Cardiac septum (tissue), 1 donor: ENCODE measurements at places on chromosomes 11 and 22. TPM values are rescaled to one million over a fixed set of nuclear protein-coding genes. Genes with fewer than 3 reads are reported as not detected.
A peak's percentile ranks its signal among the peaks of the same experiment; 100 is the strongest.

The MYRF gene
- 0.27 TPM for total RNA-seq

DNA sequence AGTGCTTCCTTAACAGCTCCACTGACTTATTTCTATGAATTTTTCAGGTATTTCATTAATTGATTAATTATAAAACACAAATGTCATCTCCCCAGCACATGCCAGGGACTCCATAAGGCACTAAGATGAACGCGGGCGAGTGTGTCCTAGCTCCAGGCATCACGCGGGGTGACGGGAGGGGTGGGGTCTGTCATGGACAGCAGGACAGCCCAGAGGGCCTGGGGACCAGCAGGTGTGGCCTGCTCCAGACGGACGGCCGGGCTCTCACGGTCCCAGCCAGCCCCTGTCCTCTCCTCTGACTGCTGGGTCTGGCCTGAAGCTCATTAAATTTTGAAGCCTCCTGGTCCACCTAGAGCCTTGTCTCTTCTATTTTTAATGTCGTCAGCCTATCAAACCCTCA, 531.1 kb downstream of the BRD1 start:
- DNase-seq, result peak; percentile 50

DNA sequence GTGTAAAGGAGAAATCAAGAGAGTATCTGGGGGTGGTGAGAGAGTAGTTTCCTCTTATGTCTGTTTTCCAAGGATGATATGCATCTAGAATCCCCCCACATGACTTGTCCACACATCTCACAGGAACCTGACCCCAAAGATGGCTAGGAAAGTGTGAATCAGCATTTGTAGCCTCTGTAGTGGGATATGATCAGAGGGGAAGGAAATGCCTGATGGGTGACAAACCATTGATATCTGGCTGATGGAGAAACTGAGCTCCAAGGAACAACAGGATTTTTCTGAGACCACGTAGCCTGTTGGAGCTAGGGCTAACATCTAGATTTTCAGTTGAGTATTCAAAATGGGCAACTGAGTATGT, 369.4 kb downstream of the DDX10 start:
- DNase-seq, result no peak

- no peak for DNase-seq
Observed at GRCh38 chr22:25697181-25697664, 44.8 kb upstream of the MYO18B start.

DNA sequence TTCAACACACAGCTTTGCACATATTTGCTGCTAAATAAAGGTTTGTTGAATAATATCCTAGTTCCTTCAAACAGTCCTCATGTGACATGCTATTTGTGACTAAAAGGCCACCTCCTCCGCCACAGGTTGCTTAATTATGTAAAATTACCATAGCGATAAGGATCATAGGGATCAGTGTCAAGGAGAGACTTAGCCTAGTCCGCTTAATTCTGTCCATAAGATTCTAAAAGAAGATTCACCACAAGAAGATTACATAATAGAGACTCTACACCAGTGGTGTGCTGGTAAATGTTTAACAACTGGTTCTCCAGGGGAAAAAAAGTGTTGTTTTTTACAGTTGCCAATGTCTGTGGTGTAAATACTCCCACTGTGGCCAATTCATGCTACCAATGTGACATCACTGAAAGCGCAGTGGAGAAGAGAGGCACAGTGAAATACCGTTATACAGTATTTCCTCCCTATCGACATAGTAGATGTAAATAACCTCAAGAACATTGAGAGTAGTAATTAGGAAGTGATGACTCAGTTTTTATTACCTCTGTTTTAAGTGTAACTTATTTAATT, 4.2 kb upstream of the CHRDL2 start:
- no peak for DNase-seq

The MUC15 gene
- total RNA-seq, result not detected

DNA sequence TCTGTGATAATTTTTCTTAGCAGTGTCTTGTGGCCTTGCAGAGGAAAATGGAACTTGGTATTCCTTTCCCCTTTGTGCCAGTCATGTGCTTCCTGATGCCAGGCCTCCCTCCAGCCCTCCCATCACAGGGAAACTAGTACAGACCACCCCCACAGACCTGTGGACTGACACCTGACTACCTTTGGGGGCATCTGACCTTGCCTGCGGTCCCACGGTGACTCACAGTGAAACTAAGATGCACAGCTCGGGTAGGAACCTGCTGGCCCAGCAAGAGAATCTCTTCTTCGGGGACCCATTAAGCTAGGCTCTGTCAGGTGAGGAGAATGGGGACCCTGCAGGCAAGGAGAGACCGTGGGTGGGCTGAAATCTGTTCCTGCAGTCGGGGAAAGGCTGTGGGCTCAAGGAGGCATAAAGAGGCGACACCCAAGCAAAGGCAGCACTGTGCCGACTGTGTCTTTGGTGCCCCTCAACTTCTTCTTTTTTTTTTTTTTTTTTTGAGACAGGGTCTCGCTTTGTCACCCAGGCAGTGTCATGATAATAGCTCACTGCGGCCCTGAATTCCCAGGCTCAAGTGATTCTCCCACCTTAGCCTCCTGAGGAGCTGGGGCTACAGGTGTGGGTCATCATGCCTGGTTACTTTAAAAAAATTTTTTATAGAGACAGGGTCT, 20.8 kb upstream of the PEX26 start:
- no peak for DNase-seq

- DNase-seq, result no peak
Observed at GRCh38 chr22:32576553-32577253, 102.1 kb downstream of the FBXO7 start.

DNA sequence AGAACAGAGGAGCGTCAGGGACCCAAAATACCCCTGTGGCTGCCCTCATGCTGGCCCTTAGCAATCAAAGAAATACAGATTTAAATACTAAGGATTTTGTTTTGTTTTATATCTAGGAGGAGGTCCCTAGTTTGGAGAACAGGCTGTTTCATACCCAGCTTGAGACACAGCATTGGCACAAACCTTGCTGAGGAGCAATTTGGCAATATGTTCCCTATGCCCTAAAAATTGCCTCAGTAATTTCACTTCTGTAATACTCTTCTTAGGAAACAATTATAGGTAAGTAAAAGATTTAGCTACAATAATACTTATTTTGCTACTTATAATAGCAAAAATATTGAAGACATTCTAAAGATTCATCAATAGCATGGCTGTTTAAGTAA, 37.0 kb downstream of the TSKU start:
- DNase-seq, result peak; percentile 26

The OR52H1 gene
- not detected for total RNA-seq

The NCAM1 gene
- 472 TPM for total RNA-seq

The MUC2 gene
- 0.03 TPM for total RNA-seq

The MS4A7 gene
- total RNA-seq, result 8.2 TPM

GRCh38 chr11:72588421-72589410, 85.5 kb downstream of the PDE2A start:
- DNase-seq, result no peak

The IRAG1 gene
- 6.4 TPM for total RNA-seq

GRCh38 chr11:18706330-18707243, 8.0 kb downstream of the TMEM86A start:
- DNase-seq, result peak; percentile 74

DNA sequence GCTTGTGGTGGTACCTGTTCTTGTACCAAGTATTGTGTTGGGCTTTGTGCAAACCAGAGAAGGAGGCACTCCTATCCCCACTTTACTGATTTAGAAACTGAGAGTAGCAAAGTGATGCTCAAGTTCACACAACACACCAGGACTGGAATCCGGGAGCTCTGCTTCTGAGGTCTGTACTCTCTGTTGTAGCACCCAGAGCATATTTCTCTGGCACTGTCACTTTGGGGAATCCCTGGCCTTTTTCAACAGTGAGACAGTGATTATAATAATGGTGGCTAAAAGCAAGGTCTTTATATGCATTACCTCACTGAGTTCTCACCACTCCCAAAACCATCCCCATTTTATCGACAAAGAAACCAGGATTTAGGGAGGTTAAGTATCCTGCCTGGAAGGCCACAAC, 362.4 kb downstream of the TENM4 start:
- DNase-seq, result no peak

DNA sequence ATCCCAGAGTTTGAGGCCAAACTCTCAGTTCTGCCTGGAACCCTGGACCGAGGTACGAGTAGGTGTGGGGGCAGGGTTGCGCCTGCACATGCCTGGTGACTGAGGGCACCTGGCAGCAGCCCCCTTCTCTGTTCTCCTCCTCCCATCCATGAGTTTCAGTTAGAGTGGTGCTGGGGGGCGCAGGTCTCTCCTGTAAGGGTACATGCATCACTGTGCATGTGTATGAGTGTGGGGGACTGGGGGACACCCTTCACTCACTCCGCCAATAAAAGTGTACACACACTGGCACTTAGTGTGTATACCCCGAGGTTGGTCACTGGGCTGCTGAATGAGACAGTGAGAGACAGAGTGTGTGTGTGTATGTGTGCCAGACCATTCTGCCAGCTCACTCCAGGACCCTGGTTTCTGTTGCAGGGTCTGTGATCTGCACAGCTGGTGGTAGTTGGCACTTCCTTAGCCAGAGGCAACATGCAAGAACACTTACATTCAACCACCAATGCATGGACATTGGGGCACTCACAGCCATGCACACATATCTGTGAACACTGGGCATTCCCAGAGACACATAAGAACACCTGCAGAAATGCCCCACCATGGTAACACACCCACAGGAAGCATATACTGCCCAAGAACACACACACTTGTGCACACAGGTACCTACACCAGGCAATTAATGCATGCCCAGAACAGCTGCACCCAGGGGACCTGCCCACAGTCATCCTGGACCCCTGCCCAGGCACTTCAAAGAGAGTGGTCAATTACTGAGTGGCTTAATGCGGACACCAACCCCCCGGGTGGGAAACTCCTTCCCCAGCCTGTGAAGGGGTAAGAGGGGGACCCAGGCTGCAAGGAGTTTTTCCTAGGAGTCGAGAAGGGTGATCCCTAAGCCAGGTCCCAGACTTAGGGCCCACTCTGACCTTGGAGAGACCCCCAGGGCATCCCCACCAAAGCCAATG, 1.2 kb upstream of the NRXN2 start:
- no peak for DNase-seq

DNA sequence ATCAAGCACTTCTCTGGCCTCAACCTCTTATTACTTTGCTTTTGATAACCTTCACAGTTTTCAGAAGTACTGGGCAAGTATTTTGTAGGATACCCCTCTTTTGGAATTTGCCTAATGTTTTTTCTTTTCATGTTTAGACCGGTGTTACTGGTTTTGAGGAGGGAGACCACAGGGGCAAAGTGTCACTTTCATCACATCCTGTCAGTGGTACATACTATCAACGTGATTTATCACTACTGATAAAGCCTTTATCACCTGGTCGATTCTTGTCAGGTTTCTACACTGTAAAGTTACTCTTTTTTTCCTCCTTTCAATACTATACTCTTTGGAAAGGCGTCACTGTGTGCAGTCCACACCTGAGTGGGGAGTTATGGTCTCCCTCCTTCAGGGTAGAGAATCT, 26.7 kb downstream of the QSER1 start:
- no peak for DNase-seq

- no peak for DNase-seq
Observed at GRCh38 chr11:113549611-113550578, 74.7 kb upstream of the DRD2 start.

The LMO2 gene
- 10.9 TPM for total RNA-seq

The MYO7A gene
- 3.0 TPM for total RNA-seq

The C22orf31 gene
- not detected for total RNA-seq

DNA sequence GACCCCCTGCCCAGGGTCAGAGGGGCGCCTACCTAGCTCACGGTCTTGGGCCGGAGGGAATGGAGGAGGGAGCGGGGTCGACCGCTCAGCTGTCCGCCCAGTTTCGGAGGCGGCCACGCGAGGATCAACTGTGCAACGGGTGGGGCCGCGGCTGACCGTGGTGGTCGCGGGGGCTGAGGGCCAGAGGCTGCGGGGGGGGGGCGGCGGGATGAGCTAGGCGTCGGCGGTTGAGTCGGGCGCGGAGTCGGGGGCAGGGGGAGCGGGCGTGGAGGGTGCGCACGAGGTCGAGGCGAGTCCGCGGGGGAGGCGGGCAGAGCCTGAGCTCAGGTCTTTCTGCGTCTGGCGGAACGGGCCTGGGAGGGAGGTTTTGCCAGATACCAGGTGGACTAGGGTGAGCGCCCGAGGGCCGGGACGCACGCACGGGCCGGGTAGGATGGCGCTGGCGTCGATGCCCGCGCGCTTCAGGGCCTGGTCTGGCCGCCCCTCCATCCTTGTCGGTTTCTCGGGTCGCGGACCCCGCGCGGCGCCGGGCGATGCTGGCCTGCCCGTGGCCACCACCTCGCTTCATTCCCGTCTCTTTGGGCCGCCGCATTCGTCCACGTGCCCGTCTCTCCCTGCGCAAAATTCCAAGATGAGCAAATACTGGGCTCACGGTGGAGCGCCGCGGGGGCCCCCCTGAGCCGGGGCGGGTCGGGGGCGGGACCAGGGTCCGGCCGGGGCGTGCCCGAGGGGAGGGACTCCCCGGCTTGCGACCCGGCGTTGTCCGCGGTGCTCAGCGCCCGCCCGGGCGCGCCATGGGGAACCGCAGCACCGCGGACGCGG, at the start of gene DRD4:
TSS of gene DRD4 (plus strand) at position 759 of the 822 bp plus-strand sequence. CDS start at position 795, 36 bp downstream.
- DNase-seq, result no peak

The MOV10L1 gene
- total RNA-seq, result 0.46 TPM

DNA sequence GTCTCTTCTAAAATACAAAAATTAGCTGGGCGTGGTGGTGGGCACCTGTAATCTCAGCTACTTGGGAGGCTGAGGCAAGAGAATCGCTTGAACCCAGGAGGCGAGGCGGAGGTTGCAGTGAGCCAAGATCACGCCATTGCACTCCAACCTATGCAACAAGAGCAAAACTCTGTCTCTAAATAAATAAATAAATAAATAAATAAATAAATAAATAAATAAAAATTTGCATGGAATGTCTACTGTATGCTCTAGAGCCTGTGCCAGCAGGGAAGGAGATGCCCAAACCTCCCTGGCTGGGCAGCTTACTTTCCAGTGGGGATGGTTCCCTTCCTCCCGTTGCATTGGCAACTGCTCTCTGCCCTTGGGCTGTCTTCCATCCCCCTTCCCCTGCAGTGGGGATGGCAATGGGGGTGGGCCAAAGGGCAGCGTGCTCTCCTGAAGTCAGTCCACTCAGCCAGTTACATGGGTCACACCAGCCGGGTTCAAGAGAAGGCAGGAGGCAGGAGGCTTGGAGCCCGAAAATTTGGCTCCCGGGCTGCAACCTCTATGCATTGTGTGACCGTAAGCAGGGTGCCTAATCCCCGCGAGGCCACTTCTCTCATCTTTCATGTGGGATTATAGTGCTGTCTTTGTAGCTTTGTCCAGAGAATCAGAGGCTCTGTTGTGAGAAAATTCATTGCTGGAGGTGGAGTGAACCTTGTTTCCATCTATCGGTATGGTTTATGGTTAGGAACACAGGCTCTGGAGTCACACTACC, 1.4 kb upstream of the LRRC10B start:
- DNase-seq, result no peak

DNA sequence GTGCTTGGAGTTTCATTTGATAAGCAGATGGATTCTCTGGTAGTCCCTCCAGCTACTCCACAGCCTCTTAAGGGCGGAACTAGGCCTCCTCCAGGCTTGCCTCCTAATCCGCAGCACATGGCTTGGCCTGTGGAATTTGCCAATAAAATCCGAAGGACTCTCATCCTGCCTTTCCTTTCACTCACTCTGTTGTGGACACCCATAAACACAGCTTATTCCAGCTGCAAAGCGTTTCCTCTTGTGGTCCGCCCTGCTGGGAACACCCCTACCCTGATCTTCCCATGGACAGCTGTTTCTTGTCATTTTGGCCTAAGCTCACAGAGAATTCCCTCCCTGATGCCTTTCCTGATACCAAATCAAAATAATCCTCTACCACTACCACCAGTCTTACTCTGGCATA, 546.2 kb downstream of the NTM start:
- DNase-seq, result no peak
